WTC11 (cell line): ENCODE measurements at places on chromosomes 12 and 14. TPM values are rescaled to one million over a fixed set of nuclear protein-coding genes. Genes with fewer than 3 reads are reported as not detected.

Gene WASHC3
- 6.0 to 9.9 TPM (median 9.6 TPM) in 3 replicates for total RNA-seq

Gene LARP4
- 64.3 to 73.9 TPM (median 73.0 TPM) in 3 replicates for total RNA-seq

Gene CARMIL3
- 10.6 to 13.0 TPM (median 11.4 TPM) in 3 replicates for total RNA-seq

Gene KRT82
- not detected in 3 replicates for total RNA-seq

Gene CATSPERB
- 0.11 TPM in 2 of 3 replicates, not detected in the other for total RNA-seq

Gene FGF23
- total RNA-seq: 0.24 to 0.82 TPM (median 0.60 TPM) in 3 replicates

Gene C3AR1
- total RNA-seq: 0.09 TPM in 2 of 3 replicates, not detected in the other

Gene TXNDC16
- 10.9 to 11.4 TPM (median 11.3 TPM) in 3 replicates for total RNA-seq

Gene WSCD2
- 1.1 to 1.6 TPM (median 1.6 TPM) in 3 replicates for total RNA-seq

Gene ARID4A
- total RNA-seq: 12.5 to 15.0 TPM (median 12.6 TPM) in 3 replicates
